ENCODE measurements at places on chromosomes 2 and 18.

DNA sequence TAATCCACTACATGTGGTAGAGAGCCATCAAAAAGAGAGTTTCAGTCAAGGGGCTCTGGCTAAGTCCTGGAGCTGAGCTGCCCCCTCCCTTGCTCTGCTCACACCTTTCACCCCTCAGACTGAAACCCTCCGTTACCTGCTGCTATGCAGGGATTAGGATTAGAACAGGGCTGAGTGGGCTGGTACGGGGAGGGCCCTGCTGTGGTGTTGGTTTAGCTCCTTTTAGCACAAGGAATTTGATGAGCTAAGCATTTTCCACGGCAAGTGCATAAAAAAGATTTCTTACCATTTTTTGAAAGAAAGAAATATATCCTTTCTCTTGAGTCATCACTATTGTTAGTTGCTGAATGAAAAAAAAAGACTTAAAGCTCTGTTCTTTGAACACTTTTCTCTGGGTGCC, 46.3 kb downstream of the TCF7L1 start:
- DNase-seq = no peak

GRCh38 chr2:171167352-171167997, 6.8 kb upstream of the TLK1 start:
- DNase-seq = no peak

- DNase-seq = no peak
Observed at GRCh38 chr2:152200101-152200500, 24.5 kb upstream of the STAM2 start.

DNA sequence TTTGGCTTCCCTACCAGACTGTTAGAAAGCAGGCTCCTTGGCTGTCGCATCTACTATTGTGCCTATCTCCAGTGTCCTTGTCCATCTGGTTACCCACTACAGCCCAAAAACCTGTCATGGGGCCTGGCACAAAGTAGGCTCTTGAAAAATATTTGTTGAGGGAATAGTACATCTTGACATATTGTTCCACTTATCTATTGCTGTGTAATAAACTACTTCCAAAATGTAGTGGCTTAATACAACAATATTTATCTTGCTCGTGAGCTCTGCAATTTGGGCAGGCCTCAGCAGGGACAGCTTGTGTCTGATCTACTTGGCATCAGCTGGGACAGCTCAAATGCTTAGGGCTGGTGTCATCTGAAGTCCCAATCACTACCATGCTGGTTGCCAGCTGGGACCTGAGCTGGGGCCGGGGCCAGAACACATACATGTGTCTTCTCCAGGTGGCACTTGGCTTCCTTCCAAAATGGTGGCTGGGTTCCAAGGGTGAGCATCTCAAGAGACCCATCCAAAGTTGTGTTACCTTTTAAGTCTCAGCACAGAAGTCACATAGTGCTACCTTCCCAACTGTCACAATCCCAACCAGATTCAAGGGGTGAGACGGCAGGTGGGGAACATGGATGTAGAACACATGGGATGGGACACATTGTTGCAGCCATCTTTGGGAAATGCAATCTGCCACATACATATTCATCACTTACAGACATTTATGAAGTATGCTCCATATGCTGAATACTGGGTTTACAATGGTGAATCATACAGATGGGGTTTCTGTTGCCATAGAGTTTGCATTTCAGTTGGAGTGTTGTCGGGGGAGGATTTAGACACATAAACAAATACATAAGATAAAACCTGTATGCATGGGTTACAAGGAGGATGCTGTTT, 134.2 kb downstream of the FOXI3 start:
- DNase-seq = no peak

DNA sequence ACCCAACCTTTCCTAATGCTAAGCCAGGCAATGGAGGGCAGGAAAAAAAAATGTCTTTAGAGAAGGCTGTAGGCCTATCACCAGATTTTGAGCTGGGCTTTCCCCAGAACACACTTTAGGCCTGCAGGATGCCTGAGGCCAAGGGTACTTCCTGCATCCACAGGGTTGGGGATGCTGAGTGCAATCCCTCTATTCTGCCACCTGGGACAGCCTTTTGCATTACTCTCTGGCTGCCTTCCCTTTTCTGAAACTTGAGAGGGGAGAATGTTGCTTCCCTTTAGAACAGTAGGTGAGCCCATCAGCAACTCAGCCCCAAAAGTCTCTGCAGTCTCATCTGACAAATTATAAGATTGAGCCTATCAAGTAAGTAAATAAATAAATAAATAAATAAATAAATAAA, 195.2 kb downstream of the SLC8A1 start:
- no peak for DNase-seq

GRCh38 chr2:231696004-231696367, 12.3 kb upstream of the PTMA start:
- no peak for DNase-seq

DNA sequence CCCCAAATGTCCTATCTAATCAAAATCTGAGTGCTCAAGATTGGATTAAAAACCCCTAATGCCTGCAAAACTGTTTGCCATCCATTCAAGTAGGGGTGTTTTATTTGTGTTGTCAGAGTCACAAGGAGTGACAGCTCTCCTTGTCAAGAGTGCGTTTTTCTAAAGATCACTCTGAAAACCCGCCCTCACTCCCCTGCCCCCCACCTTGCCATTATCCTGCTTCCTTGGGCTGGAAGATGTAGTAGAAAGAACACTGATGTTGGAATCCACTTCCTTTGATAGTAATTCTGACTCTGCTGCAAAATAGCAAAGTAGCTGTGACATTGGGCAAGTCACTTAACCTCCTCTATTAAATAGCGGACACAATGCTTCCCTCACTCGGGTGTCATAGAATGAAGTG, 155.6 kb downstream of the TSN start:
- no peak for DNase-seq

GRCh38 chr2:135226961-135227360, 174.9 kb downstream of the RAB3GAP1 start:
- DNase-seq = no peak

DNA sequence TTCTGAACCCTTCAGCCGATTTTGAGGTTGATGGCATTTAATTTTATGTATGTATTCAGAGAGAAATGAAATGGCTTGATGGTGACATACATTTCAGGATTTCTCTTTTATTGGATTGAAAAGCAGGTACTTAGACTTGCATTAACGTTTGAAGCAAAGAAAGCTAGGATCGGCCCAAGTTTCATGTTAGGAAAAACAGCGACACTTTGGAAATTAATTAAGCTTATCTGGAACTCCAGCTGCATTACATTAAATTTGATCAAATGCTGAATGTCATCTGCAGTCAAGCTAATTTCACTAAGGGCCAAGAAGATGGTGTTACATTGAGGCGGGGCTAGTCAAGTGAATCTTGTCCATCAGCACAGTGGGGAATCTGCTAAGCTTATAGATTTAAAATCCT, 441.8 kb downstream of the IRS1 start:
- DNase-seq = no peak

DNA sequence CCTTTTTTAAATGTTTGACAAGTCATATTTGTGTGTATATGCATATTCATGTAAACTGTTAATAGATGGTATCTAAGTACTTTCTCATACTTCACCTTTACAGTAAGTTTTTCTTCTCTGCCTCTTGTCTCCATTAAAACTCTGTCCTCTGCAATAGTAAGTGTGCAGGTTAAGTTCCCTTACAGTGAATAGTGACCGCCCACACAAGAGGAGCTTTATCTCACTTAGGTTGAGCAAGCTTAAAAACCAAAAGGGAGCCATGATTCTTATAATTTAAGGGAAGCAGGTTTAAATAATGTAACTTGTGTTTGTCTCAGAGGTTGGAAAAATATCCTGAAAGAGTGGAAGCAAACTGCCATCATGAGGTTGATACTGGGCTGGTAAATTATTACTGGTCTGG, 61.3 kb downstream of the MRPS9 start:
- DNase-seq = no peak

- DNase-seq = no peak
Observed at GRCh38 chr2:164669291-164669690, 48.0 kb upstream of the GRB14 start.

DNA sequence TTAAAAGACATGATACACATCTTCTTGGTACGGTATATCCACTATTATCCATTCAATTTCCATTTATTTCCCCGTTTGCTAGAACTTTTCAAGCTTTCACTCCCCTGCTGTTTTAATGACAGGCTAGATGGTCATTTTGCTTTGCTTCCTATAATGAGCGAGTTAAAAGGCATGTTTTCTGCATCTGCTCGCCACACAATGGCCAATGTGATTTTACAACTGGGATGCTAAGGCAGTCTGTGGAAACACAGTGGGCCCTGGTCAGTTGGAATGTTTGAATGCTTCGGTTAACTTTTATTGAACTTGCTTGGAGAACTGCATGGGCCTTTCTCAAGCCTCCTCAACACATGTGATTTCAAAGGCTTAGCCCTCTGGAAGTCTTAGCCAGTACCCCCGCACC, 48.4 kb upstream of the TNP1 start:
- no peak for DNase-seq

DNA sequence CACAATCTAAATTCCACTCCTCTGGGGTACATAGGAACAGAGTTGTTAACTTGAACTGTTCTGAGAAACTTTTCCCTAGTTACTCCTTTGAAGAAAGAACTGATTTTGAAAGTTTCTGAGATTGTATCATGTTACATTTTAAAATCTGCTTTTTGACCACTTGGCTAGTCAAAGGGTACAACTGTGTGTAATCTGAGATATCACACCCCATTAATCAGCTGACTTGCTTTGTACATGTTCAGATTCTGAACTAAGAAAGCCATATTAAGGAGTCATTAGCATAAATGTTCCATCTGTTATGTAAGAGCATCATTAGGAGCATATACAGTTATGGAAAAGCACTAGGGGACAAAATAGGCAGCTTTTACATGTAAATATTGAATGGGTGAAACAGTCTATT, 3.8 kb upstream of the WDR35 start:
- no peak for DNase-seq

DNA sequence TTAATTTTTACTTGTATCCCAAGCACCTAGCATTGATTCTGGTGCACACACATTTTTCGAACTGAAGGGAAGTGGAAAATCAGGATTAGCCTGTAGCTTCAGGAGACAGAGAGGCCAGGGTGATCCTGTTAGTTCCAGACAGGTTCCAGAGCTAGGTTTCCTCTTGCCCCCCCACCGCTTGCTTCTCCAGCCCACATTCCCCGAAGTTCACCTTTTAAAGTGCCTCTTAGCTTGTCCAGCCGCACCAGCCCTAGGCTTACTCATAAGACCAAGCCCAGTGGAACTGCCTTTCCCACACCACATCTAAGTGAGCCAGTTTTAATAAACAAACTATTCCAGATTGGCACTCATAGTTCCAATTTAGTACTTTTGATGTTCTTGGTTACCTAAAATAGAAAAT, 898.6 kb upstream of the KLHL29 start:
- no peak for DNase-seq

DNA sequence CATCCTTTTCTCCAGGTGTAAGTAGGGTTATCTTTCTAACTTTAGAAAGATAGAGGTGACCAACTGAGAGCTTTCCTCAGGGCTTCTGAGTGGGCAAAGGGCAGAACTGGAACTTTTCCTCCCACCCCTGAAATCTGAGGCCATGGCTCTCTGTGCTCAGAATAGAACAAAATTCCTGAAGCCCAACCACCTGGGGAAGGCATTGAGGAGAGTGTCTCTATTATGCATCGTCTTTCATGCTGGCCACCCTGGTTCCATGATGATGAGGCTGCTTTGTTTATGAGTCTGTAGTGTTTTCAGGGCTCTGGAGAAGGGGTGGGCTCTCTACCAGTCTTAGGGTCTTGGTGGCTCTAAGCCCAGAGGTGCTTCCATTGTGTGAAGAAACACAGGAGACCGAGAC, 30.7 kb upstream of the IL1R1 start:
- DNase-seq = no peak

- DNase-seq = no peak
Observed at GRCh38 chr18:58507880-58508279, 121.0 kb downstream of the ALPK2 start.

DNA sequence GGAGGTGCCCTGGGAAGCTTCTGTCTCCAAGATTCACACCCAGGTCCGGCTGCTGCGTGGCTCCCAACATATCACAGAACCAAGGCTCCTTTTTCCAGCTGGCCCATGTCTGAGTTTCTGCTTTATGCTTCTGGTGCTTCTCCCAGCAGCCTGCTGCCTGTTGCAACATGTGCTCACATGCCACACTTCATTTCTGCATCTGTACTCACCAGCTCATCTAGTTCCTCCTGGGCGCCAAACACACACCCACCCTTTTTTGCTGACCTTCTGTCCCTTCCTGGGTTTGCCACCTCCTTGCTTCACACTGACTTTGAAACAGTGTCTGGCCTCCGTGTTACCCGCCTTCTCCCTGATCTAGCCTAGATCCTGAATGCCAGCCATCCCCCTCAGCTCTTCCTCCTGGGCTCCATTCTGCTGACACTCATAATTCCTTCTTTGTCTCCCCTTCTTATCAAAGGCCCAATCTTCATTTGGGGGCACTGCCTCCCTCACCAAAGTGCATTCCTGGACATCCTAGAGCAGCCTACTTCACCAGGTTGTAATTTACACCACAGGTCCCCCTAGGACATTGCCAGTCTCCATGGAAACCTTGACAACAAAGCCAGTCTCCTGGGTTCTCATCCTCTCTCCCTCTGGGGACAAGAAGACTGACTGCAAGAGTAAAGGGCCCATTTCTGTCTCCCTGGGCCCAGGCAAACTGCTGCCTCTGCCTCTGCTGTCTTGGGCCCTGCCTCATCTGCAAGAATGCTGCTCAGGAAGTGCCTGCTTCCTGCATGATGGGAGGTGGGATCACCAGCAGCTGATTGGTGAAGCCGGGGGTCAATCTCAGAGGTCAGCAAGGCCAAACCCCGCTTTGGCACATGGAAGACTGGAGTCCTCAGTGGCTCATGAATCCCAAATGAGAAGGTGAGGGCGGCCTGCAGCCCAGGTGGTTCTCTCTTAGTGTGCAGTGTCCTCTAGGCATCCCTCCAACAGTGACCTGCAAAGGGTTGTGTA, 13.9 kb upstream of the PROM2 start:
- no peak for DNase-seq

DNA sequence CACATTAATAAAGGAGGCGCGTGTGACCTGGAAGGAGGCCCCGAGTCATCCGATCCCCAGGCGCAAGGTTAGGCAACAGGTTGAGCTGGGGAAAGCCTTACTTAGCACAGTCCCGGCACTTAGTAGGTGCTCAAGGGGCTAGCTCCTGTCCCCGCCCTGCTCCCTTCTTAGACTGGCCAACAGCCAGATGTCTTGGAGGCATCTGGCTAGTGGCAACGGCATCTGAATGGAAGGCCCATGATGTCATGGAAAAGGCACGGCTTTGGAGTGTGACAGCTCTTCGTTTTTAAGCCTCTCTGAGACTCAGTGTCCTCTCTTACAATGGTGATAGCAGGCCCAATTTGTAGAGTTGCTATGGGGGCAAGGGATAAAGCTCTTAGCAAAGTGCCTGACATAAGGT, 258.3 kb downstream of the CYRIA start:
- DNase-seq = no peak

DNA sequence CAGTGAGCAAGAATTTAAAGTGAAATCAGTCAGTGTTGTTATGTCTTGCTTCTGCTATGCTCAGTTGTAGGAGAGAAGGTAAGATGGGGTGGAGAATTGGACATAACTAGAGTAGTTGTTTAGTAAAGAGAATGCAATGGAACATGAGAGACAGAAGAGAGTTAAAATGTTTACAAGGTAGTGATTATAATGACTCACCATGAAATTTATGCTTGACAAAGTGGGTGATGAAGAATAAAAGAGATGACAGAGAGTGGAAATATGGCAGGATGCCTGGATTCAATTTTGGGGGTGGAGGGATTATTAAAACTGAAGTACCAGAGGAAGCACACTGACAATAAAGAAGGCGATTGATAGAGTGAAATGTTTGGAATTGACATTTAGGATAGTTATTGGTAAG, 10.6 kb downstream of the SCG2 start:
- DNase-seq = no peak

All from activated T-cell treated with anti-CD3 and anti-CD28 coated beads for 1 hour (primary cell).